Stimulated activated CD8-positive, alpha-beta memory T cell treated with anti-CD3 and anti-CD28 coated beads, Interleukin-4, amount 100 ng/mL, for 1 hour (primary cell): ENCODE measurements at places on chromosomes 1 and 21.

- no peak for DNase-seq
Observed at GRCh38 chr1:64887689-64888217, 78.6 kb downstream of the JAK1 start.

- DNase-seq = no peak
Observed at GRCh38 chr1:244955661-244956060, 91.3 kb upstream of the HNRNPU start.

- no peak for DNase-seq
Observed at GRCh38 chr1:23558140-23558871, 995 bp downstream of the ID3 start.

GRCh38 chr21:39313571-39314142 lies at the start of gene BRWD1:
Gene BRWD1 (minus strand): TSS chr21:39313632. CDS start chr21:39313491, 141 bp downstream.
- peak; percentile 52 for DNase-seq

GRCh38 chr1:93619507-93620171 lies 62.0 kb downstream of the BCAR3 start:
- no peak for DNase-seq

DNA sequence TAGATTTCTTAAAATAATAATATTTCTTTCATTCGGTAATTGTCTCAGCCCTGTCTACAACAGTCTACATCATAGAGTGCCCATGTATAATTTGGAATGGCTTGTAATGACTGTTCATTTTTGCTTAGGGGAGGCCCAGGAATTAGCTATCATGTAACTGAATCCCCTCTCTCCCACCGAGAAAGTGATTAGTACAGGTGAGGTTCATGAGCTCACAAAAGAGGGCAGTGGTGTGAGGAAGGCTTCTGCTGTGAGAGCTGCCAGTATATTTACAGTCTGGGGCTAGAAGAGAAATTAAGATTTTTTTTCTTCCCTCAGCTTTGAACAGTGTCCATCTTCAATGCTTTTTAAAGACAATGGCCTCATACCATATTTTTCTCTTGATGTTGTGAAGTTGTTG lies 340.7 kb downstream of the ADGRL2 start:
- no peak for DNase-seq

- no peak for DNase-seq
Observed at GRCh38 chr1:107771377-107771776, 193.6 kb downstream of the VAV3 start.

- DNase-seq = no peak
Observed at GRCh38 chr1:38296047-38296446, 249.5 kb upstream of the POU3F1 start.

DNA sequence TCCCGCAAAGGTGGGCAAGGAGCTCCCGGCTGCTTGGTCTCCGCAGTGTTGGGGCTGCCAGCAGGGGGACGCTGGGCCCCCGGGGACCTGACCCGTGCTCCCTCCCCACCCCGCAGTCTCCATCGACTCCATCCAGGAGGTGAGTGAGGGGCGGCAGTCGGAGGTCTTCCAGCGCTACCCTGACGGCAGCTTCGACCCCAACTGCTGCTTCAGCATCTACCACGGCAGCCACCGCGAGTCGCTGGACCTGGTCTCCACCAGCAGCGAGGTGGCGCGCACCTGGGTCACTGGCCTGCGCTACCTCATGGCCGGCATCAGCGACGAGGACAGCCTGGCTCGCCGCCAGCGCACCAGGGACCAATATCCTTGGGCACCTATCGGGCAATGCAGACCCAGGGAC lies 3.5 kb downstream of the PLCH2 start:
- no peak for DNase-seq

DNA sequence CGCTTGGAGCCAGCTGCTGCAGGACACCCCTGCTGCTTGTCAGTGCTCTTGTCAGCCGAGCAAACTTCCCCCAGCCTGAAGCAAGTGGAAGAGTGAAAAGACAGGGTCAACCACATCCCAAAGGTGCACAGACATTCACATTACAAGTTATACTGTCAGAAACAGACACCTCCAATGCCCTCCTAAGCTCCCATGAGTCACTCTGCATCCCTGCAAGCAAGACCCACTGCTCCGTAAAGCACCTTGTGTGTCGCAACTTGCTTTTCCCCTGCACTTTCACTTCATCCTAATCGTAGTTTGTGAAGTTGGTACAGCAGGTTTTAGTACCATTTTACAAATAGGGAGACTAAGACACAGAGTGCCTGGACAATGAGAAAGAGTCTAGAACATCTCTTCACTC lies 51.1 kb downstream of the KCNH1 start:
- DNase-seq = no peak

GRCh38 chr1:11858613-11858967 lies at the start of gene NPPB:
Gene NPPB (minus strand): TSS chr1:11858945. CDS start chr1:11858833, 112 bp downstream.
- DNase-seq = no peak

- DNase-seq = no peak
Observed at GRCh38 chr1:100757946-100758345, 38.4 kb downstream of the VCAM1 start.

DNA sequence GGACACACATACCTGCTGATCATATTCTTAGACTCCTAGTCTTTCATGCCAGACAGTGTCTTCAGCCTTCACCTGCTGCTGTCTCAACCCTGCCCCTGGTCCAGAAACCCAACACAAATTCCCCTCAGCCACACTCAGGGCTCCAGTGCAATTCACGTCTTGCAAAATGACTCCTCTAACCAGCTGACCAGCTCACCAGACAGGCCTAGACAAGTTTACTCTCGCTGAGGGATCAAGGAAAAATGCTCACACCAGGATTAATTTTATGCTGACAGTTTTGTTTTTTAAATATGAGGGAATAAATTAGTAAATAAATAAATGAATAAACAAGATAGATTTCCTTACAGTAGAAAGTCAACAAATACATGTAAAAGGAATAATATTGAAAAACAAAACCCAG lies 28.5 kb downstream of the CCDC185 start:
- no peak for DNase-seq

GRCh38 chr1:230425252-230426091 lies 660 bp downstream of the PGBD5 start:
- no peak for DNase-seq

DNA sequence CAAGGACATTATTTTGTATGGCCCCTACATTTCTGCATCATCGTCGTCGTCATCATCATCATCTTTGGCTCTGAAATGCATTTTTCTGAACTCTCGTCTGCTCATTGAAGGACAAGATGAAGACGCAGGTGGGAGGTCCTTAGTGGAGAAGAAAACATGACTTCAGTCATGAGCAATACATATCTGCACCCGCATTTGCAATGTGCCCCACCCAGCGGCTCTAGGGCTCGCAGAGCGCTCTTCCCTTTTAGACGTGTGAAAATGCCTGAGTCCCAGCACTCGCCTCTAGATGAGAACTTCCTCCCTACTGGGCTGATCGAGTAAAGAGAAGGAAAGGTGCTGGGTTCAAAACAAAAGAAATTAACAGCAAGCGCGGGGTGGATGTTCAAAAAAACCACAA lies 10.1 kb downstream of the C1orf174 start:
- DNase-seq = no peak

DNA sequence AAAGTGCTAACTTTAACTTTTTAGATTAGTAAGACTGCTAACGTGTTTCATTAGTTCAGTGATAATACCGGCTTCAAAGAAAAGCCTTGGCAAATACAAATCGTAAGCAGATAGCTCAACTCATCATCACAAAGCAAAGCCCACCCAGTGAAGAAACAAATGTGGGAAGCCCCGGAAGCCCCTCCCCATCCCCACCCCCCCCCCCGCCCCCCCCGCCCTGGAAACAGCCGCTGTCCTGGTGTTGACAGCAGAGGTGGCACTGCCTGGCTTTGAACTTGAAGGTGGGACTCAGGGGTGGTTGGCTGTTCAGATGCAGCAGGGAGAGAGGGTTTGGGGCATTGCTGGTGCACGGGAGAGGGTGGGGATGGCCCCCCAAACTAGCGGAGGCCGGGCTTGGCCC lies 14.1 kb downstream of the PDXK start:
- no peak for DNase-seq

GRCh38 chr1:31715087-31715872 lies 11.5 kb upstream of the COL16A1 start:
- DNase-seq = no peak

DNA sequence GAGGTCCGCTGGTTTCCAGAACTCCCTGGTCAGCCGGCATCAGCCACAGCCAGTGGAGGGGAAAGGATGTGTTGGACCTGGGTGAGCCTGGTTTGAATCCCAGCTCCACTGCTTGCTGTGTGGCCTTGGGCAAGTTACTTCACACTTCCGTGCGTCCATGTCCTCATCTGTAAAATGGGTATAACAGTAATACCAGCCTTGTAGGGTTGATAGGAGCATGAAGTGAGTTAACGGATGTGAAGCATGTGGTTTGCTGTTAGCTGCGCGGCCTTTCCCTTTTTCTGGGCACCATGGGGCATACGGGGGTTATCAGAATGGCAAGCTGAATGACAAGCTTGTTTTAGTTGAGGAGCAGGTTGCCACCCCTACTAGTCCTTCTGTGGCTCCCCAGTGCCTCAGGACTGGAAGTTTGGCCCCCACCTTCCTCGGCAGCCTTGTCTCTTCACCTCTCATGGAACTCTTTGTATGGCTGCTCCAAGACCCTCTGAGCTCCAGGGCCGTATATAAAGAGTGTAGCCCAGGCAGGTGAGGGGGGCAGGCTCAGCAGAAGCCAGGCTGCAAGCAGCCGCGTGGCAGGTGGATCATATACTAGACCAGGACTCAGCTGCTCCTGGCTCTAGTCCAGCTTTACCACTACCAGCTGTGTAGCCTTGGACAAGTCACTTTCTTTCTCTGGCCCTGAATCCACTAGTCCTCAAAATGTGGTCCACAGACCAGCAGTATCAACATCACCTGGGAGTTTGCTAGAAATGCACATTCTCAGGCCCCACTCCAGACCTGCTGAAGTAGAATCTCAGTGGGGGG lies 95.4 kb downstream of the LACTBL1 start:
- DNase-seq = no peak

DNA sequence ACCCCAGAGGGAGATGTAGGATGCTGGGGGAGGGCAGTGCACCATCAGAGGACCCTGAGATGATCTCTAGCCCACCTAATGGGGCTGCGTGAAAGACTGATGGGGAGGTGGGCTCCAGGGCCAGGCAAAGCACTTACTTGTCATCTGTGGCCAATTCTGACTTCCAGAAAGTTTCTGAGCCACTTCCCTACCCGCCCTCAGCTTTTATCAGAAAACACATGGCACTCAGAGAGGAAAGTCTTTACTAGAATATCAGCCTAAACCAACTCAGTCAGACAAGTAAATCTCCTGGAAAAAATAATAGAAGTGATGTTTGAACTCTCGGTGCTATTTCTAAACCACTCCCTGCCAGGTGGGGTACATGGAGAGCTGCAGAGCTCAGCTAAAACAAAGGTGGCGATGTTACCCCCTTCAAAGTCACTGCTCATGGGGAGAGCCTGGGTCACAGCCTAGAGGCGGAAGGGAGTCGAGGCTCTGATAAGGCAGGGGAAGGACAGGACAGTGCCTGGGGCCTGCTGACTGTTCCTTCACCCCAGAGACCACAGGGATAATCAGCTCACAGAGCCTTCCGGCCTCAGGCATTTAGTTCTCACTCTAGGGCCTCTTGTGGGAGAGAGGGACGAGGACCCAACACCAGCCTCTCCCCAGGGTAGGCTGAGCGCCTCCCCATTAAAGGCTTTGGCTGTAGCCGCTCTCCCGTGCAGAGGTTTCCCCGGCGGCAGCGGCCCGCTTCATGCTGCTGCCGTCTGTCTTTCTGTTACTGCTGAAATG lies 14.2 kb downstream of the SMIM12 start:
- no peak for DNase-seq
